Left hindlimb (tissue), 1 donor: ENCODE measurements at places on chromosomes 4 and X.

- DNase-seq: no peak
Observed at GRCh38 chr4:25058796-25059195, 28.1 kb upstream of the LGI2 start.

DNA sequence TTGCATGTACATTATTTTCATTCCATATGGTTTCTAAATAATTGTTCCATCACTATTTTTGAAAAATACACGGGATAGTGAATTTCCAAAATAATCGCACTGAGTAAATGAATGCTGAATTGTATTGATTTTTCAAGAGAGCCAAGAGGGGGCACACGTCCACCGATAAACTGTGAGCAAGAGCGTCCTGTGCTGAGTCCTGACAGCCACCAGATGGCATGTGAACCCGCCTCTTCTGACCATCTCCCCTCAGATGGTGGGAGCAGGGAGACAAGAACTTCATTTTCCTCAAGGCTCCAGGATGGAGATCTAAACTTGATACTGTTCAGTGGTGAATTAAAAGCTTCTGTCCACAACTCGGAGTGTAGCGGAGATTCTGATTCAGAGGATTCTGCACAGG is 30.6 kb upstream of the IL9R start:
- no peak for DNase-seq

DNA sequence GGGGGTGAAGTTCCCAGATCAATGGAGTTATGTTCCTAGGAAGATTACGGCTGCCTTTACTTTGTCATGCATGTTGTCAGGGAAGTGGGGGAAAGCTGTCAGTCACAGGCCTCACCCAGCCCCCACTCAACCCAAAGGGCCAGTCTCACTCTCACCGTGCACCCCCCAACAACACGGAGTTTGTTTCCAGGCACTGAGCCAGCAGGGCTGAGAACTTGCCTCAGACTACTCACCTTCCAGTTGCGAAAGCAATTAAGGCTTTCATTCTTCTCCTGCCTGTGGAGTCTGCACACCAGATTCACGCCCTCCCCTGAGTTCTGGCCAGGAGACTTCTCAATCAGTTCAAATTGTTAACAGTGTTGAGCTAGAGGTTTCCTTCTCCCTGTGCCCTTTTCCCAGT is 114.3 kb downstream of the SH3BGRL start:
- DNase-seq: no peak

GRCh38 chr4:38531141-38531727 is 132.8 kb upstream of the KLF3 start:
- DNase-seq: peak; percentile 71

DNA sequence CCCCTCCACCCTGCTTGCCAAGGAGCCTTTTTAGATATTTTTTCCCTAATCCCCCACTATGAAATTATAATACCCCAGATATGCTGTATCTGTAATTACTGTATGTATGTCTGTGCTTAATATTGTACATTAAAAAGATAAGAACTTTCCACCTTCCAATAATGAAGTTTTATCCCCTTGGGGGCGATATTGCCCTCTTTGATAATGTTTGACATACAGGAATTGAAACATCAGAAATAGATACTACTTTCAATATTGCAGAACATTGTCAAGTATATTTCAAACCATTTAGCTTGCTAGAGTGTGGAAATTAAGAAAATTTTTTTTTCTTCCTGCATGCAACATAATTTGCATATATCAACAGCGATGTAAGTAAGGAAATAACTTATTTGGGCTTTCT is 58.9 kb downstream of the NAF1 start:
- DNase-seq: no peak

- DNase-seq: no peak
Observed at GRCh38 chr4:155582971-155583437, 83.6 kb upstream of the GUCY1A1 start.

GRCh38 chr4:24805566-24805965 is 10.2 kb downstream of the SOD3 start:
- no peak for DNase-seq

- DNase-seq: no peak
Observed at GRCh38 chr4:129514852-129515251, 418.9 kb downstream of the C4orf33 start.

DNA sequence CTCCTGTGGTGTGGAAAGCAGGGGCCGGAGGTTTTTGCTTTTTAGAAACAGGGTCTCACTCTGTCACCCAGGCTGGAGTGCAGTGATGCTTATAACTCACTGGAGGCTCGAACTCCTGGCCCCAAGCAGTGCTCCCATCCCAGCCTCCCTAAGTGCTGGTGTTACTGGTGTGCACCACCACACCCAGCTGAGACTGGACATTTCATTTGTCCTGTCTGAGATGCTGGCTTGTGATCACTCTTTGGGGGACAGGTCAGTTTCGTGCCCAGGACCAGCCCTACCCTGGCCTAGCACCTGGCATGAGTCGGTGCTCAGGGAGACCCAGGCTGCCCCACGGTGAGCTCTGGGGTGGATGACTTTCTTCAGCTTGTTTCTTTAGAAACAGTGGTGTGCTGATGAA is 11.3 kb downstream of the PSAPL1 start:
- DNase-seq: no peak

GRCh38 chr4:10020106-10020505 is 1.2 kb downstream of the SLC2A9 start:
- DNase-seq: no peak

- no peak for DNase-seq
Observed at GRCh38 chrX:153643431-153644351, 3.3 kb upstream of the DUSP9 start.

- DNase-seq: no peak
Observed at GRCh38 chr4:52507774-52508173, 151.3 kb downstream of the USP46 start.

DNA sequence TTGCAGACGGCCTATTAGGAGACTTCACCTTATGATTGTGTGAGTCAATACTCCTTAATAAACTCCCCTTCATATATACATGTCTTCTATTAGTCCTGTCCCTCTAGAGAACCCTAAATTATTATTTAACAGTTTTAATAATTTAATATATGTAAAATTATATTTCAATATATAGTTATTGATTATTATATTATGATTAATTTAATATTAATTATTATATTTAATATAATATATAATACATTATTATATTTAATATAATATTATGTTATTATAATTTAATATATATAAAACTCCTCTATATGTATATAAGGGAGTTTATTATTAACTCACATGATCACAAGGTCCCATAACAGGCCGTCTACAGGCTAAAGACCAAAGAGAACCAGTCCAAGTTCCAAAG is 533.2 kb downstream of the ARAP2 start:
- DNase-seq: no peak

DNA sequence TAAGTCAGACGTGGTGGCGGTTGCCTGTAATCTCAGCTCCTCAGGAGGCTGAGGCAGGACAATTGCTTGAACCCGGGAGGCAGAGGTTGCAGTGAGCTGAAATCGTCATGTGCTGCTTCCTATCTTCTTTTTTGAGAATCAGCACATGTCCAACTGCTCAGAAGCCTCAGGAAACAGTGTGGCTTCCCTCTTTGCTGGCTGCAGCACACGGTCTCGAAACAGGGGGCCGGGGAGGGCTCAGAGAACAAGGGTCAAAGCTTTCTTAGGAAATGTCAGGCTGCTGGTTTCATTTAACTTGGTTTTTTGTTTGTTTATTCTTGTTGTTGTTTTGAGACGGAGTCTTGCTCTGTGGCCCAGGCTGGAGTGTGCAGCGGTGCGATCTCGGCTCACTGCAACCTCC is 31.3 kb downstream of the CRLF2 start:
- DNase-seq: no peak

DNA sequence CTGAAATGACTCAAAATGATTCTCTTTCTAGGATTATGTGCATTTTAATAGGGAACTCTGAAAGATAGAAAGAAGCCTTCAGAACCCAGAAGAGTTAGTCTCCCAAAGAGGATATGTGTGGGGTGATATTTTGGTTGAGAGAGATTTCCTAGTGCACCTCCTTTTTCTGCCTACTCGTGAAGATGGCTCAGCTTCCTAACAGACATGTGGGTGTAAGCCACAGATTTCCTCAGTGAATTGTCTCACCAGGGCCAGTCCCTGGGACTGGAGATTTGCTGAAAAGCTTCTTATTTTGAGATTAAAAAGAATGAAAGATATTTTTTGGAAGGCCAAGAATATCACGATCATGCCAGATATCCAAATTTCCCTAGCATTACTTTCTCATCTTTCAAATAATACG is 42.8 kb downstream of the MAGEB17 start:
- no peak for DNase-seq

GRCh38 chr4:8341691-8342090 is 72.1 kb downstream of the HTRA3 start:
- no peak for DNase-seq

DNA sequence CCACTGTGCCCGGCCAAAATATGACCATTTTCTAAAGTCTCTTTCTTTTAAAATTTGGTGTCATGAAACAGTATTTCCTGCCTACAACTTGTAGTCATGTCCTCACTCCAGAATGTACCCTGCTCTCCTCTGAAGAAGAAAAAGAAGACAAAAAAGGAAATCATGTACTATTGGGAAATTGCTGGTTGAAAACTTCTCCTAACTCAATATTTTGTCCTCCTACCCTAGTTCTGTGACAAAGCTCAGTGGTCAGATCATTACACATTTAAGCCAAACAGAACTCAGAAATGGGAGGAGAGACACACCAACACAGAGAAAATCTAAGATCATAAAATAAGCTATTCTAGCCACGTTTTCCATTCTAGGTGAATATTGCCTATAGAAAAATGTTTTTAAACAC is 127.7 kb downstream of the IRF2 start:
- no peak for DNase-seq

DNA sequence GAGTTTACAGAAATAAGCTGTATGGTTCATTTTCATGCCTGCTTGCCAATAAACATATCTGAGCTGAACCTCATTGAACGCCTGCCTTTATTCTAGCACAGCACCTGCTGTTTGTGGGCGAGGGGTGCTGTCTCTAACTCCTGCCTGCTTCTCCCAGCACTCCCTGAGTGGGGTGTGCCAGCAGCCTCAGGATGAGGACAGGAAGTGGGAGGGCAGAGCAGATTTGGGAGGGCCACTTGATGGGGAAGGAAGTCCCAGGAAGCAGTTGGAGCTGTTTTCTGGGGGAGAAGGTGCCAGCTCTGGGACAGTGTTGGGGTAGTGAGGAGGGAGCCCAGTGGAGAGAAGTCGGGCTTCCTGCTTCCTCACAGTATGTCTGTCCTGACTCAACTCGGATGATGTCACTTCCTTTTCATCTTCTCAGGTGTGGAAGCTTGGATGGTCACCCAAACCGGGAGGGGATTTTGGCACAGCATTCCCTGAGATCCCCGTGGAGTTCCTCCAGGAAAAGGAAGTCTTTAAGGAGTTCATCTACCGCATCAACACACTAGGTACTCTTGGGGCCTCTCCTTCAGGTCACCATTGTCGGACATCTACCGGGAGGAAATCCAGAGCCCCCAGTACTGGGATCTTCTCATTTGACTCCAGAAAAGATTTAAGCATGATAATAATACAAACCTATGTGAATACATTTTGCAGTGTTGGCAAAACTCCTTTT is 29.0 kb upstream of the MSANTD1 start:
- DNase-seq: no peak

GRCh38 chr4:181138116-181138515 is 1105.1 kb upstream of the TENM3 start:
- DNase-seq: no peak

DNA sequence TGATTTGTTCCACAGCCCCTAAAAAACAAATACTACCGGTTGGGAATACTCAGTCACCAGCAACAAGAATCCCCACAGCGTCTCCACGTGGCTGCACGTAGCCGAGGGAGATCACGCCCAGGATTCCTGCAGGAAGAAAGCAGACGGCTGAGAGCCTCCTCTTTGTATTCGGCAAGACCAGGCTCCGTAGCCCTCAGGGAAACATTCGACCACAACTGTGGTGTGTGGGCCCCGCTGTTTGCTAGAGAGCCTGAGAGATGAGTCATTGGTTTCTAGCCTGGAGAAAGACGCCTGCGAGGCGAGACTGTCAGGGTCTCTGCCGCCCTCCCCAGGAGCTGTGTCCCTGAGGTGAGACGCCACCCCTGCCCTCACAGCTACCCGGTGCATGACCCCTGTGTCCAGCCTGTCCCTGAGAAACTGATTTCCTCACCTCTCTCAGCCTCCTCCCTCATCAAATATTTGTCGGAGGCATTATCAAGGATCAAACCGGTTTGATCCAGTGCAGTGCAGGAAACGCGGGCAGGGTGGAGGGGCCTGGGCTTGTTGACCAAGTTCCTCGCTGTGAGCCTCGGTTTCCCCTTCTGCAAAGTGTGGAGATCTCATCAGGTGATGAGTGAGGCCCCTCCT is 4.7 kb upstream of the S100P start:
- DNase-seq: peak; percentile 70

- DNase-seq: no peak
Observed at GRCh38 chrX:11290416-11291102, 2.7 kb upstream of the AMELX start.

GRCh38 chrX:106912864-106913263 is 7.3 kb upstream of the CLDN2 start:
- DNase-seq: no peak

DNA sequence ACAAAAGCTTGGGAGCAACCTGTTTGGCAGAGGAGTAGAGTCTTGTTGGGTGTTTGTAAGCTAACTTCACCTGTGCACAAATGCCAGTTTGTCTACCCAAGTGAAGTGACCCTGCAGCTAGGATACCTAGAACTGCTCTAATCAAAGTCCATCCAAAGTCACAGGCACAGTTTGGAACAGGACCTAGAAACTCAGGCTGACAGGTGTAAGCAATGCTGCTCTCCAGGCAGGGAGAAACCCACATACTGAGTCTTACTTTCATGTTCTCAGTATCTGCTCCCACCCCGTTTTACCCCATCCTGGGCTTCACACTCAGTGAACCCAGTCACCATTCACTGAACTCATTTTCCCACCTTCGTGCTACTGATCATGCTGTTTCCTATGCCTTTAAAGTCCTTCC is 40.3 kb downstream of the MAML3 start:
- DNase-seq: no peak

DNA sequence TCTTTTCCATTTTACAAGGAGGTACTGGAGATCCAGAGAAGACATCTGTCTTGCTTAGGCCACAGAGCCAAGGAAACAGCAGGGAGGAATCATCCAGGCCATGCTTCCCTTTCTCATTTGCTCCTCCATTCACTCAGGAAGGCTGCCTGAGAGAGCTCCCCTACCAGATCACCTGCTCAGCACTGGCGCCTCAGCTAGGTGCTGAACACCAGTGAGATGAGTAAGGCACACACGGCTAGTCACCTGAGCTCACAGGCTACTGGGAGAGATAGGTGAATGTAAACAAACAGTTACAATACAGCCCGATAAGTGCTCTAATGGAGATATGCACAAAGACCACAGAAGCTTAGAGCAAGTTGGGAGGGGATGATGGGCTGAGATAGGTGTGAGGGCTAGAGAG is 149.8 kb upstream of the ARHGEF9 start:
- no peak for DNase-seq

- no peak for DNase-seq
Observed at GRCh38 chr4:95546221-95546620, 2.6 kb downstream of the UNC5C start.

DNA sequence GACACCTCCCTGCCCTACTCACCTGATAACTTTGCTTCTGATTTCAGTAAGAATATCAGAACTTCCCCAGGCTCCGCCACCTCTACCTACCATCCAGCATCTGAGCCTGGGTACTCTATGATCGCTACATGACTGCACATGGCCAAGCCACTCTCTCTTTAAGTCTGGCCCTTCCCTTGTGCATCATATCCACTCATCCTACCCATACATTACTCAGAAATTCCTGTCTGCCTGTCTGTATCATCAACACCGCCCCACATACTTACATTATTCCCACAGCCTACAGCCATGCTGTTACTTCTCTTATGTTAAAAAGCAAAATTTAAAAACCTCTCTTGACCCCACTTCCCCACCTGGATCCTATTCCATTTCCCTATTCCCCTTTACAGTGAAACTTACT is 84.7 kb downstream of the SCD5 start:
- DNase-seq: no peak
